Activated naive CD4-positive, alpha-beta T cell treated with anti-CD3 and anti-CD28 coated beads, Interleukin-2, amount 50 U/mL, for 72 hours (primary cell): ENCODE measurements at places on chromosomes 12 and 14. TPM values are rescaled to one million over a fixed set of nuclear protein-coding genes. Genes with fewer than 3 reads are reported as not detected.

MANSC4 gene
- total RNA-seq = not detected

NPFF gene
- not detected for total RNA-seq

- DNase-seq = no peak
Measured at GRCh38 chr12:128852026-128852698, 1.1 kb upstream of the GLT1D1 start.

DNA sequence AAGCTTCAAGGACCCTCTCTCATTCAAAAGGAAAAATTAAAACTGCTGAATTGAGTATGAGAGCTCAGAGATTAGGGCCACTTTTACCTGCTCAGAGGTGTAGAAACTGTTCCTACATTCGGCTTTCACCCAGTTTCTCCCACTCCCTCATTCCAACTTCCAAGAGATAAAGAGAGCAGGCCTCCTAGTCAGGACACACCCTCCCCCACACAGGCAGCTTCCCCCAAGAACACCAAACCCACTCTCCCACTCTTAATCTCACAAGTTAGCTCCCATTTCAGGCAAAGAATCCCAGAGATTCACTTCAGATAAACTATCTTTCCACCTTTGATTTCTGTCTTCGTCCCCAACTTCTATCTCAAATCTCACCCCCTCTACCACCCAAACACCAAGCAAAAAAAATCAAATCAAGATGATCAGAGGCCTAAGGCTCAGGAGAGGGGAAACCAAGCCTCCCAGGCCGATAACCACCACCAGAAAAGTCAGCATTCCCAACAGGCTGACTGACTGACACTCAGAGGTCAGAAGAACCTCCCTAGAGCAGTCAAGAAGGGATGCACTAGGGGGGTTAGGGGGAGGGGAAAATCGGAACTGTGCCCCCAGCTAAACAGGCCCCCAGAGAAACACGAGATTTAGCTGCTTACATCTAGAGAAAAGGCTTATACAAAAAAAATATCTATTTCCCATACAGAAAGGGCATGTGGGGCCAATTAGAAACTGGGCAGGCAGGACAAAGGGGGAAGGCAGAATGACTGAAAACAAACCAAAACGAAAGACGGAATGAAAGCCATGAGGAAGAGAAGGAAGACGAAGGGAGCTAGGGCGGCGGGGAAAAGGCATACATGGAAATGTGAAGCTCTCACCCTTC is 13.2 kb upstream of the CDH24 start:
- no peak for DNase-seq

DNA sequence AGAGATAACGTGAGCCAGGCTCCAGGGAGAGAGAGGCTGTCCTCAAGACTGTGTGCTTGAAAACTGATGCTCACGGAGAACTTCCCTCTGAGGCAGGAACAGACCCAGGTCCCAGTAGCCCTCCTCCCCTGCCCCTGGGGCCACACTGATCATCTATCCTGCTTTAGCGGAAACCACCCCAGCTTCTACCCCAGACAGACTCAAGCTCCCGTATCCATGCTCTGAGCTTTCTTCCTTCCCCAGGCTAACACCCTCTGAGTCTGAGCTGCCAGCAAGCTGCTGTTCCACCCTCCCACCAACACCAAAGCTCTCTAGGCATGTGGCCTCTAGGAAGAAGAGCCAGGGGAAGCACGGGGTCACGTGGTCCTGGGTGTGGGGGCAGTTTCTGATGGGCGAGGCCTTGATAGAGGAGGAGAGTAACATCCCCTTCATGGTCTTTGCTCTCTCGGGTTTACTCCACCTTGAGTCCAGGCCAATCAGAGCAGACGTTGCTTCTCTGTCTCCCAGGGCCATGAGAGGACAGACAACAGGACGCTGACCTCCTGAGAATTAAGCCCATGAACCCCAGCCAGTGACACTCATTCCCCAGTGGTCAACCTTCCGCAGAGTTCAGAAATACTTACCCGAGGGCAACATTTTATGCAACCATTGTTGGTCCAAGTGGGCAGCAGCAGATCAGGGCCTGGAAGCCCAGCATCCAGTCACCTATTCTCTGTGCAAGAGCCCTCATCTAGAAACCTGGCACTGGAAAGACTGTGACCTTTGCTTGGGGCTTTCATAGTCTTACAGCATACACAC is 1.4 kb downstream of the PCK2 start:
- DNase-seq = peak; percentile 74

DNA sequence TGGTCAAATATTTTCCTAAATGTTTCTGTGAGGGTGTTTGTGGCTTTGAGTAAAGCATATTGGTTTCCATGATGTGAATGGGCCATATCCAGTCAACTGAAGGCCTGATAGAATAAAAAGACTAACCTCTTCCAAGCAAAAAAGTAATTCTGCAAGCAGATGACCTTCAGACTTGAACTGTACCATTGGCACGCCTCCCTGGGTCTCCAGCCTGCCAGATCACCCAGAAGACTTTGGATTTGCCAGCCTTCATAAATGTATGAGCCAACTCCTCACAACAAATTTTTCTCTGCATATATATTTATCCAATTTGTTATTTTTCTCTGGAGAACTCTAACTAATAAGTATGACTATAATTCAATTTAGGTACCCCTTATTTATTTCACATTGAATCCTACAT is 190.3 kb downstream of the KIF21A start:
- no peak for DNase-seq

DNA sequence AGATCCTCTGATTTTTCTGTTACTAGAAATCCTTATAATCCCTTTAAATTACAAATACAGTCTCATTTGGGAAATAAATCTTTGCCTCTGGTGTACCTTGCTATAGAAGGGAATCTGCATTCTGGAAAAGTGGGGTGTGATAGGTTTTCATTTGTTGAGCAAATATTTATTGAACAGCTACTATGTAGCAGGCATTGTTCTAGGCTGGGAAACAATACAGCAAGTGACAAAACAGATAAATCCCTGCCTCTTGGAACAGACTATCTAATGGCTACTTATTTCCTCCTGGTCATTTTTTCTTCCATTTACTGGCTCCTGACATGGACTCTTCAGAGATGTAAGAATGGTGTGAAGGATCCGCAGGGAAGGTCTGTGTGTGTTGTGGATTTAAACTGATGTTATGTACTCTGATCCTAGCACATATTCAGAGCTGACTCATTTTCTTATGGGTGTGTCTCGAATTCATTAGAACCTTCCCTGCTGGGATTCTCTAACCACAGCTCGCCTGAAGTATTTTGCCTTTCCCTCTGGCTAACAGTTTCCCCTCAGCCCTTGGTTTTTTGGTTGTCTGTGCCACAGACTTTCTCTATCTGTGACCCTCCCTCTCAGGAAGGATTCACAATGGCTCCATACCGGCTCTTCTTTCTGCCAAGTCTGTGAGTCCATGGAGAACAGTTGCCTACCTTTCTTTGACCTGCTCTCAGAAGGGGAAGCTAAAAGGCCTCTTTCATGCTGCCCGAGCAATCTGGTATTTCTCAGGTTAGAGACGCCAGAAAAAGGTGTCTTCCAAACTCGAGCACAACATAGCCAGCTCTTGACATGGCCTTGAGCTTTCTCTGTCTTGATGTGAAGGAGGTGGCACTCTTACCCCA is 53.7 kb downstream of the TMTC2 start:
- DNase-seq = no peak

DNA sequence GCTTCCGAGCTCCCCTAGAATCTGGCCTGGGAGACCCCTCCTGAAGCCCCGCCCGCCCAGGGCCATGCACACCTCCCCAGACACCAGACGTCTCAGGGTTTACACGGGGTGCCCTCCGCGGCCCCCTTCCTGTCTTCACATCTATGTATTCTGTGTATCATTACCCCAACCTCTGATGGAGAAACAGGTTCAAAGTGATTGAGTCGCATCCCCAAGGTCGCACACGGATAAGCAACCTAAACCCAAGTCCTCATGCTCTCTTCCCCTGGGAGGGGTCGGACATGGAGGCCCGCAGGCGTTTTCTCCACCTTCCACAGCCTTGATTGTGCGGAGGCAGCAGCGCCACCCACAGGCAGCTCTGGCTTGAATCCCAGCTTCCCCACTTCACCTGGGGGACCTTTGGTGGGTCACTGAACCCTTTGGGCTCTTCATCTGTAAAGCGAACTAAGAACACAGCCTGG is 237.3 kb downstream of the BCL11B start:
- no peak for DNase-seq

DNA sequence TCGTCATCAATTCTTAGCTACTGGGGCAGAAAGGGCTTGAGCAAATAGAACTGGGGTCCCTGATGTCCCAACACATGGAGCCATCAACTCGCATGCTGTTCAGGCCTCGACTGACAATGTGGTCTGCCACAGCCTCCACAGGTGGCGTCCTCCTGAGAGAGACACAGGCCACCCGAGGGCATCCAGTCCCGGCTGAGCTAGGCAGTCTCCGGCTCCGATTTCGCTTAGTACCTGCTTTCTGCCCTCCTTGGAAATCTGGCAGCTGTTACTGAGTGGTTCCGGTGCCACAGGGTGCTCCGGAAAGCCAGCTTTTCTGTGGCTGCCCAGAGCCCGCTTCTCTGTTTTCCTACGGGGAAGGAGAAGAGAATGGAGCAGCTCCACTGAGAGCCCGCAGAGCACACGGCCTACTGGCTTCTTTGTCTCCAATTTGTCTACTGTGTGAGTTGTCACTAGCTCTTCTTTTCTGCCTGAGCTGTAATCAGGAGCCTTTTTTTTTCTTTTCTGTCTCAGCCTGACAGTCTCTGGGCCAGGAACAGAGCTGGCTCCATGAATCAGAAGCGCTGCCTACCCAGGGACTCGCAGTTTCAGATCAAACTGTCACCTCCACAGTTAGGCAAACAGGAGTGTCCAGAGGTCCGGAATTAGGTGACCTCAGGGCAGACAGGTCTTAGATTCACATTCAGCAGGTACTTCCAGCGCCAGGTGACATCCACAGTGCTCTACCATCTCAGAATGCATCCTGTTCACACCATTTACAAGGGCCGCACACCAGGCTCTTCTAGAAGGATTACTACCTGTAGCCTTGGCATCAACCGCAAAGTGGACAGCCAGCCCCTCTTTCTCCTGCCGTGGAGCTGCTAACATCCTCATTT is 73.3 kb downstream of the MOK start:
- DNase-seq = no peak

- DNase-seq = no peak
Measured at GRCh38 chr12:8612629-8613028, at the start of gene AICDA. AICDA (minus strand) TSS chr12:8612859; CDS start chr12:8612767, 92 bp downstream.

DNA sequence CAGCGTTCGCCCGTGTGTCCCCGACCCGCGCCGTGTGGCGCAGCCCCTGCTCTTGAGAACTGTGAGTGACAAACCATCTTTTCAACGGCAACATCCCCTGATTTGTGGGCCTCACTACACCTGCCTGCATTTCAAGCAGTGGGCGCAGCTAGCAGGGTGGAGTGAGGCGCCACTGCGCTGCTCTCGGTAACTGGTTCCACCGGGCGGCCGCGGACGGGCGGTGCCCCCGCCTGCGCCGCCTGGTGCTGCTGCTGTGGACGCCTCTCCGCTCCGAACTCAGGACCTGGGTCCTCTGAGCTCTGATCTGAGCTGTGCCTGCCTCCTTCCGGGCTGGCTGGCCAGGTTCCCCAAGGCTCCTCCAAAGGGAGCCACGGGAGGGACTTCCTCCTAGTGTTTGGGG is 5.9 kb upstream of the DEGS2 start:
- no peak for DNase-seq
